DMS79 (cell line): ENCODE measurements at places on chromosomes 6 and 20.
A peak's percentile ranks its signal among the peaks of the same experiment; 100 is the strongest.

GRCh38 chr6:2687456-2687855 lies 63.3 kb downstream of the MYLK4 start:
- DNase-seq, result no peak

DNA sequence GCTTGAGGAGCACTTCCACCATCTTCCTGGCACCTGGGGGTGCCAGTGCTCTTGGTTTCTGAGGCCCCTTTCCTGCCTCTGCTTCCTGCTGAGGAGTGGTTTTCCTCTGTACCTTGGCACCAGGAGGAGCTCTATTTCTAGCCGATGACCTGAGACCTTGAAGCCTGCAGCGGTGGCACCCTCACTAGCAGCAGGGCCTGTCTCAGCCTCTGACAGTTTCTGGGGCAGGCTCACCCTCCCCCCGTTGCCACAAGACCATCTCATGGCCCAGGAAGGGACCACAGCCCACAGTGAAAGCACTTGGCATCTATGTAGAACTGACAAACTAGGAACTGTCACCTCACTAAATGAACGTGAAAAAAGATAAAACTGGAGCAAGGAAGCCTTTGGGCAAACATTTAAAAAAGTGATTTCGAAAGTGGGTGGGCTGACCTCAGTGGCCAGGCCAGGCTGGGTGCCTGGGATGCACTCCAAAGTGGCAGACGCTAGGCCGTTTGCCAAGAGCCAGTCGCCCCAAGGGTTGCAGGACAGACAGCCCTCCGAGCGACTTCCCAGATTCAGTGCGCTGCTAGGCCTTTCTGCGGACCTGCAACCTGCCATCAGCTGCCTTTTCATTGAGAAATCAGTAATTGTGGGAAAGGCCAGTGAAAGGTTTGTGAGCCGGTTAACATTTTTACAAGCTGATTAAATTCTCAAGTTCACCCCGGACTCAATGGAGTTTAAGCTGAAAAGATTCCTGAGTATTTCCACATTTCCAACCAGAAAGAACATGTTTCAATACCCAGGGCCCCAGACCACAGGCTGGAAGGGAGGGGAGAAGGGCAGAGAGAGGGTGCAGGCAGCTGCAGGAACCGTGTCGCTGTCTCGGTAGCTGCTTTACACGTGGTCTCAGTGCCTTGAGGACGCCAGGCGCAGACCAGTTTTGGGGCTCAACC lies 303.7 kb downstream of the ESR1 start:
- no peak for DNase-seq

DNA sequence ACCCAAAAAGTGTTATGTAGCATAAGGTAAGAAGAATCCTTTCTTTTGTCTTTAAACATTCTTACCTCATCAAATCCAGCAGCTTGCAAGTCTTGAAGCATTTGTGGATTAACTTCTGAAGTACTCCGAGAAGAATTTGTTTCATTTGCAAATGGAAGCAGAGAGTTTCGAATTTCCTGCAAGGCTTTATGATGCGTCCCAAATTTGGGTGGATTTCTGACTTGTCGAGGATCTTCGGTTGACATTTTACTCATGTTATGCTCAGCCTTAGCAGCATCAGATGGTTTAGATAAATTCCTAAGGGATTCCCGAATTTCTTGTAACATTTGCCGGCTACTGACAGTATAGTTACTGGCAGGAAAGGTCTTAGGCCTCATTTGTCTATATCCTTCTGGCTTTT lies 16.2 kb downstream of the LATS1 start:
- no peak for DNase-seq

DNA sequence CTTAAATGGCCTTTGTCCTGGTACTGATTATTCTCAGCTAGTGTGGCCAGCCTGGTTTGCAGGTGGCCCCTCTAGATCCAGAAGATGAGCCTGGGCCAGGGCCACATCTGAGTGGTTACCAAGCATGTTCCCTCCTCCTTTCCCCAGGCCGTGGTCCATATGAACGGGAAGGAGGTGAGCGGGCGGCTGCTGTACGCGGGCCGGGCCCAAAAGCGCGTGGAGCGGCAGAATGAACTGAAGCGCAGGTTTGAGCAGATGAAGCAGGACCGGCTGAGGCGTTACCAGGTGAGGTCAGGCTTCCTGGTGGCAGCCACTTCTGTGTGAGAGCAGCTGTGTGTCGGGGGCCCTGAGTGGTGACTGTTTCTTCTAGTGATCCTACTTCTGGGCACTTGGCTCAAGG lies 11.6 kb downstream of the PABPC1L start:
- no peak for DNase-seq

DNA sequence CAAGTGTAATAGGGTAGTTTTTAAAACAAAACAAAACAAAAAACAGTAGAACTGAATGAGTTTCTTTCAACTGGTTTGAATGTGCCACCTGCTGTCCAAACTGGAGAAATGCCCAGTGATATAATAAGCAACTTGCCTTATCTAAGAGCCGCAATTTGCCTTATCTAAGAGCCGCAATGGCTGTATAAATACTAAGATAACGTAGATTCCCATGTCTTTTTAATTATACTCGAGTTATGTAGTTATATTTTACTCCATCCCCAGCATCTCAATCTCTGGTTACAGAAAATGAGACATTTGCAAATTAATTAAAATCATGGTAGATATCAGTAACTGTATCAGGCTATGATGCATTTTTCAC lies 67.2 kb downstream of the RPP40 start:
- no peak for DNase-seq

DNA sequence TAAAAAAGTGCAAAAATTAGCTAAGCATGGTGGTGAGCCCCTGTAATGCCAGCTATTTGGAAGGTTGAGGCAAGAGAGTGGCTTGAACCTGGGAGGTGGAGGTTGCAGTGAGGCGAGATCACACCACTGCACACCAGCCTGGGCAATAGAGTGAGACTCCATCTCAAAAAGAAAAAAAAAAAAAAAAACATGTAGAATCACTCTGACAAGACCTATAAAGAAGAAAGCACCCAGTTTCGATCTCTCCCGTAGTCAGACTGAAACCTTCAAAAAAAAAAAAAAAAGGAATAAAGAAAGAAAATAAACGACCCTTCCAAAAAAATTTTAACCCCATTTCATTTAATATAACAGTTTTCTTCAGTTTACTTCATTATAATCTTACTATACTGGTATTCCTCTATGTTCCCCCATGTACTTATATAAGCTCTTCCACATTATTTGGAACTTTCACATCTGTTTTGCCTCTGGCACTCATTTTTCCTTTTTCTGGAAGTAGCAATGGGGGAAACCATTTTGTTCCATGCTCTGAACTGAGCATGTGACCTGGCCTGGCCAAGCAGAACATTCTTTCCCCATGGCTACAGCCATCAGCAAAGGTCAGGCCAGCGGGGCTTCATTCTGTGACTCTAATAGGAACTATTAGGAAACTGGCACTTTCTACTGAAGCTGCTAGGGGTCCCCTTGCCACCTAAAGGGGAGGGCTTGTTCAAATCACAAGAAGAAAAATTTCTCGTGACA lies 9.6 kb downstream of the SLC18B1 start:
- no peak for DNase-seq

DNA sequence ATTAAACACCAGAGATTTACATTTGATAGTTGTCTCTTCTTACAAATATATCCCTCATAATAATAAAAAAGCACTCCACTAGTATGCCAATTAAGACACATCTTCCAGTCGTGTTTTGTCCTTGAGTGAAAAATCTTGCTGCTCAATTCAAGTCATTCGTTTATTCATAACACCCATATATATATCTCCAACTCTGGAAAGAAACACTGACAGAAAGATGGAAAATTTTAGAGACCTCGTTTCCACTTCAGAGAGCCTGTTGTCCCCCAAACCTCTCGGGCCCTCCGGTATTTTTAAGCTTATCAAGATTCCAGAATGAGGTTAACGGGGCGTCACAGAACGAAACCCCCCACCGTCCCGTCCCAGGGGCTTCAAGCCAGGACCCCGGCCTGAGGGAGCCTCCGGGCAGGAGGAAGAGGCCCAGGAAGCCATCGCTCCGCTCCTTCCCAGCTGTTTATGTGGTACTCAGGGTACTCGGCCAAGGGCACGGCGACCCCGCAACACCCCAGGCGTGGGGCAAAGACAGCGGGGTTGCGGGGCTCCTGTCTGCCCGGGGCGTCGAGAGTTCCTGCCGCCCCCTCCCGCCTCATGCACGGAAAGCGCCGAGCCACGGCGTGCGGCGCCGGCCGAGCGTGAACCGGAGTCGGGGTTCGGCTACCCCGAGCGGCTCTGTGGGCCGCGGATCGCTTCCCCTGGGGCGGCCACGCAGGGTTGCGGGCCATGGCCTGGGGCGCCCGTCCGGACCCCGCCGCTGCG lies 623 bp upstream of the SNX9 start:
- DNase-seq, result no peak

- DNase-seq, result no peak
These were observed 173.6 kb downstream of the ANKRD60 start for GRCh38 chr20:58054780-58055373.

DNA sequence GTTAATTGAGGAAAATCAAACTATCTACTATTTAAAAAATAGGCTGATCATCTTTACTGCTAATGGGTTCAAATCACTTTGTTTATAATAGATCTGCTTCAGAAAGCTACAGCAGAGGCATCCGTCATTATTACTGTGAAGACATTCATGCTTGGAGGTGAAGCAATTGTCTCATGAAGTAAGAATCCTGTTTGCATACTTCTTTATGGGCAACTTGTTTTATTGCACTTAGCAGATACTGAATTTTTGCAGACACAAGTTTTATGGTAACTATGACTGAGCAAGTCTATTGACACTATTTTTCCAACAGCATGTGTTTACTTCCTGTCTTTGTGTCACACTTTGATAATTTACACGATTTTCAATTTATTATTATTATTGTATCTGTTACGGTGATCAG lies 573.9 kb downstream of the RFPL4B start:
- DNase-seq, result no peak

- no peak for DNase-seq
These were observed 80.0 kb downstream of the LAMP5 start for GRCh38 chr20:9594284-9594875.

GRCh38 chr6:169409742-169410312 lies 156.2 kb upstream of the THBS2 start:
- DNase-seq, result no peak

DNA sequence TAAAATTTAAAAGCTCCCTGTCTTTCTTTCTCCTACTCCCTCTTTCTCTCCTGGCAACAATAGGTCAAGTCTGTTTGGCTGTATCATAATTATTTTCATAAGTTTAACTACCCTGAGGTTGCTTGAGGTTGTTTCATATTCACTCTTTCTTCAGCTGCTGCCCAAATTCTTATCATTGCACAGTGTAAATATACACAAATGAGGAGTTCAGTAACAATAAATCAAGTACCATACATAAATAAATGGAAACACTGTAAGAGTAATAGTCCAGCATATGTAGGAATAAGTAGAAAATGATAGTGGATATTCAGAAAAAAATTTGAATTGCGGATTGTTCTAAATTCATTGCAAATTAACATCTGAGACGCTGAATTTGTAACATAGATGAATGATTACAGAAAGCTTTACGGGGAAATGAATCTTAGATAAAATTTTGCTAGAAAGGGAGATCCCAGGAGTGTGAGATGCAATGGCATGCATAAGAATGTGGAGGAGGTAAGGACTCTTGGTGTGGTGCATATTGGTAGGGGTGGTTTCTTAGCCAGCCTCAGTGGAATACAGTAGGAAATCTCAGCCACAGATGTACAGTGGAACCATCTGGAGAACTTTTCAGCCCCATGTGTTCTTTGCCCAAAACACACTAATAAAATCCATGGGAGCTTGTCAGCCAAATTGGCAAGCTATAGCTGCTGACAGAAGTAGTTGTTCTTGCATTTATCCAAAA lies 480.7 kb downstream of the HTR1B start:
- no peak for DNase-seq

DNA sequence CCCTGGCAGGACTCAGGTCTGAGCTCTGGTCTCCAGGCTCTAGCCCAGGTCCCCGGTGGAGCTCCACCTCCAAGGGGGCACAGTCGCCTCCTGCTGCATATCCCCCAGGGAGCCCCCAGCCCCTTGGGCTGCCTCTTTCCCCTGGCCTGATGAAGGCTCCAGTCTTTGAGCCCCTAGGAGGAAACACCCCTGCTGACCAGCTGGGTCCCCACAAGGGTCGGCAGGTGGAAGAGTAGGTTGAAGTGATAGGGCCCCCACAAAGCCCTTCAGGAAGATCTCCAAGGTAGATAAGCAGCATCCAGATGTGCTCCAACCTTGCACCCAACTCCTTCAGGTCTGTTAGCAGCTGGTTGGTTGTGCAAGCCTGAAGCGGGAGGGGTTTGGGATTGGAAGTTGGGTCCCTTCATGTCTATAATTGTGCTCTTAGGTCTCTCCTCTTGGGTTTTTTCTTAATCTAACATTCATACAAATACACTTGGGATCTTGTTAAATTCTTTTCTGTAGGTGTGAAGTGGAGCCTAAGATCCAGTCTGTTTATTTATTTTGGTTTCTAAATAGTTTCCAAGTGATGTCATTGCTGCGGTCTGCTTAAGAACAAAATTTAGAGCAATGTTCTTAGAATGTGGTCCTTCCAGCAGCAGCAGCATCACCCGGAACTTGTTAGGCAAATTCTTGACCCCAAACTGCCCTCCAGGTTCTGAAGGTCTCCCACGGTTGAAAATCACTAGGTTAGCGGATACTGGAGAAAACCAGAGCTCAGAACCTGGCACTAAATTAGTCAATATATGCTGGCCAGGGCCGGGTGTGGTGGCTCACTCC lies 5.1 kb downstream of the UBE2C start:
- DNase-seq, result no peak

DNA sequence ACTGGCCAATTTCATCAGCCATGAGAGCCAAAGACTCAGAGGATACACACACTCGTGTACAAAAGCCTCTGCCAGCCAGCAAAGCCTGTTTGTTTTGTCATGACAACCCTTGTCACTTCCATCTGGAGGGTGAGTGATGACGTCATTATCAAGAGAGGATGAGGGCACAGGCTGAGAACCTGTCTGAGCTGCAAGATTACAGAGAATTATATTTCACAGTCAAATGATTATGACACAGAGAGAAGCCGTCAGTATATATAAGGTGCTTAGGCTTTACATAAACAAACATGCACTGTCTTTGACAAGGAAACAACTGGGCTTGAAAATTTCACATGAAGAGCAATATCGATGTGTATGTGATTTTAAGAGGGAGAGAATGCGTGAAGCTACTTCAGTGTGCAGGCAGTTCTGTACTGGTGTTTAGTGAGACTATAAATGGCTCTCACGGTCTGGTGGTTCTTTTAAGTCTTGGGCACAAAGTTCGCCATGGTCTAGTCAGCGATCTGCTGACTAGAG lies 36.5 kb upstream of the BCLAF1 start:
- DNase-seq, result peak; percentile 35

DNA sequence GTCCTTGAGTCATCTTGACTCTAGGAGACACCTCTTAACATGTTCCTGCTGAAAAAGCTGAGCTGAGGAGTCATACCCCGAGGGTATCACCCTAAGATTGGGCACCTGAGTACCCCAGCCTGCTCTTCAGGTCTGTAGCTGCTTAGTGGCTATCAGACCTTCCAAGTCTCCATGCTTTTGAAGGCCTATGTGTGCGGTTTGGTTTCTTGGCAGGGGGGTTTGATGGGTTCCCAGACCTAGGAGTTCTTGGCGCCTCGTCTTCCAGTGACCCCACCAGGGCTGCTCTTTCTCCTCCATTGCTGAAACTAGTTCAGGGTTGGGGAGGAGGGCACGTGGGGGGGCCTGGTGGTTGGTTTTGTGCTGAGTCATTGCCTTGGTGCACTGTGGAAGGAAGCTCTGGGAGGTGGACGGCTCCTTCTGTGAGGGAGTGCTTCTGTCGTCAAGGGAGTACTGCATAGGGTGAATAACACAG lies 20.1 kb downstream of the IGF2R start:
- peak; percentile 65 for DNase-seq

- no peak for DNase-seq
These were observed 78.9 kb downstream of the SLX4IP start for GRCh38 chr20:10513931-10514575.

- no peak for DNase-seq
These were observed 14.5 kb downstream of the STX16 start for GRCh38 chr20:58665606-58666005.
